EH (cell line): ENCODE measurements at places on chromosomes 12 and 14.
A peak's percentile ranks its signal among the peaks of the same experiment; 100 is the strongest.

- DNase-seq: no peak
These were observed 32.0 kb downstream of the NGB start for GRCh38 chr14:77238996-77239395.

DNA sequence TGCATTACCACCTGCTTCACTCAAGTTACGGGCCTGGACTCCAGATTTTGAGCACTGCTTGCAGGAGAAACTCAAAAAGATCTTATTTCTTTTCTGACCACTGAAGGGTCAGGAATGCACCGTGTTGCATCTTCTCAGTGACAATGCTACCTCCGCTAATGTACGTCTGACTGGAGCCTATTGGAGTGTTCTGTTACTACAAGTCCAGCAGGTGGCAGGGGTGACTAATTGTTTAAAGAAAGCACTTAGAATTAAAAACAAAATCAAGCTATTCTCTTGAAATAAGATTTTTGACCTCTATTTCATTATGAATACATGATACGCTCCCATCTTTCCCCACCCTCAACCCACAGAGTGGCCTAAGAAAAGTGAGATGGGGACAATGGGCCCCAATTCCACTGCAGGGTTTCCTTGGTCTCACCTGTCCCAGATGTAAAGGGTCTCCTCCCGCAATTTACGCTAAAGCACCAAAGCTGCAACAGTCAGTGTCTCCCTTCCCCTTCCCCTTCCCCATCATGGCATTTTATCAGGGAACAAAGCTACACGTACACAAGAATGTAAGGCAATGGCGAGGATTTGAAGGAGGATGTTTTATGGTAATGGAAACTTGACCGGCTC is 2.2 kb downstream of the TBPL2 start:
- DNase-seq: peak; percentile 62

DNA sequence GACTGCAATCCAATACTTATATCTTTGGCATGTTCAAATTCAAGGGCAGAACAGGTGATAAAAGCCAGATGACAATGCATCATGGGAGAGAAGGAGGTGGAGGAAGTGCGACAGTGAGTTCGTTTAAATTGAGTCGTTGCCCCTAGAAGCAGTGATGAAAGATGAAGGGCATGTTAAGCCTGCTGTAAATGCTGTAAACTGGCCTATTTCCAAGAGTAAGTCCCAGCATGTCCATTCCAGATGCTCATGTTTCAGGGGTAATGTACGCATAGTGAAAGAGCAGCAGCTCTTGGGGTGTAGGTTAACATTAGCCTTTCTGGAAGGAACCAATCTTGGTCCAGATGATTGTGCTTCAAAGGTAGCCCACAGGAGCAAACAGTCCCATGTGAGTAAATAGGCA is 97.1 kb downstream of the C2CD5 start:
- peak; percentile 14 for DNase-seq

GRCh38 chr14:32984241-32984930 is 45.7 kb downstream of the NPAS3 start:
- no peak for DNase-seq

DNA sequence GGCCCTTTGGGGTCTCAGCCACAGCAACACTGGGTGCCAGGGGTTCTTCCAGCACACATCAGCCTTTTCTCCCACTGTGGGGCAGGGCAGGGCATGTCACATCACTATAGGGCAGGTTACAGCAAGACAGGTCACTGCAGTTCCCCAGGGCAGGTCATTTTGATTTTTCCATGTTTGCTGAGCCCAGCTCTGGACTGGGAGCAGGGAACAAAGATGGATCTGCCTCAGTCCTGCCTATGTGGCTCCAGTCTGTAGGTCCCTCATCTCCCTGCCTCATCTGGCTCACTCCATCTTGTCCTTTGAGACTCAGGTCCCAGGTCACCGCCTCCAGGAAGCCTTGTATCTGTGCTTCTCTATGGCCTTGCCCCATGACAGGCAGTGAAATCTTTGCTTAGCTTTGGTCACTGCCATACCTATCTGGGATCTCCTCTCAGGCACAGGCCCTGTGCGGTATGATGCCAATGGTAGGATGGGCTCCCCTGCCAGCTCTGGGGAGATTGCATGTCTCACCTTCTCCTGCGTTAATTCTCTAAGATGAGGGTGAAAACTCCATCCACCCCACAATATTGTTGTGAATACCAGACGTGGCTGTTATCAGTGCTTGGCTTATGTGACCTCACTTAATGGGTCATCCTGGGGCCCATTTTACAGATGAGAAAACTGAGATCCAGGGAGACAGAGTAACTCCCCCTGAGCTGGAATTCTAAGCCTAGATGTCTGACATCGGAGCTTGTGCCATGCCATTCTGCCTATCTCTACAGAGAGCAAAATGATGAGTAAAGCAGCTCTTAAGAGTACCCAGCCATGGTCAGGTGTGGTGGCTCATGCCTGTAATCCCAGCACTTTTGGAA is 1.5 kb downstream of the SERPINA6 start:
- DNase-seq: no peak

DNA sequence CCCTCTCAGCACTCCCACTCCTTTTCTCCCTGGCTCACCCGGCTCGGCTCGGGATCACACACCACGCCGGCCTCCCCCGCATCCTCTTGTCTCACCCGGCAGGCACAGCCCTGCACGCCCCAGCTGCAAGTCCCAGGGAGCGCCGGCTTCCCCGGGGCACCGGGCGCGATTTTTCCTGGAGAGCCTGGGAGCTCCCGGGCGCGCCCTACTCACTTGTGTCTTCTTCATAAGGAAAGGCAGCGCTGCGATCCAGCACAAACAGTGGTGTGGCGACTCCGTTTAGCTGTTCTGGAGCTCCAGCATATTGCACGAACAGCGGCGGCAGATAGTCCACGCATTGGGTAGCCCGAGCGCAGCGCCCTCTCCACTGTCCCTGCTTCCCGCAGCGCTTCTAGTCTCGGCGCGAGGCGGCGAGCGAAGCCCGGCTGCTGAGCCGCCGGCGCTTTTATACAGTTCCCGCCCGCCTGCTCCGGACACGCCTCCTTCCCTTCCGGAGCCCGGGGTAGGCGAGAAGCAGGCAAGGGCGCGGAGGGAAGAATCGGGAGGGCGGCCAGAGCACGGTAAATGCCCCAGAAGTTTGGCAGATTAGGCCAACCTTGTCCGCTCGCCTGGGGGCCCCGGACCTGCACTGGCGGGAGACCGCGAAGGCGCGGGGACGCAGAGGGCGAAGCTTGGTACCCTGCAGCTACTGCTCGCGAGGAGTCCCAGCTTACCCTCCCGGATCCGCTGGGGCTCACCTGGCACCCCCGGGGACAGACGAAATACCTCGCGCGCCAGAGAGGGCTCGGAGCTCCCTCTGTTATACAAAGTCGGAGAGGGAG is at the start of gene KITLG:
KITLG (minus strand) TSS at position 421 of the 821 bp plus-strand sequence; CDS start at position 228, 193 bp downstream.
- peak; percentile 91 for DNase-seq

DNA sequence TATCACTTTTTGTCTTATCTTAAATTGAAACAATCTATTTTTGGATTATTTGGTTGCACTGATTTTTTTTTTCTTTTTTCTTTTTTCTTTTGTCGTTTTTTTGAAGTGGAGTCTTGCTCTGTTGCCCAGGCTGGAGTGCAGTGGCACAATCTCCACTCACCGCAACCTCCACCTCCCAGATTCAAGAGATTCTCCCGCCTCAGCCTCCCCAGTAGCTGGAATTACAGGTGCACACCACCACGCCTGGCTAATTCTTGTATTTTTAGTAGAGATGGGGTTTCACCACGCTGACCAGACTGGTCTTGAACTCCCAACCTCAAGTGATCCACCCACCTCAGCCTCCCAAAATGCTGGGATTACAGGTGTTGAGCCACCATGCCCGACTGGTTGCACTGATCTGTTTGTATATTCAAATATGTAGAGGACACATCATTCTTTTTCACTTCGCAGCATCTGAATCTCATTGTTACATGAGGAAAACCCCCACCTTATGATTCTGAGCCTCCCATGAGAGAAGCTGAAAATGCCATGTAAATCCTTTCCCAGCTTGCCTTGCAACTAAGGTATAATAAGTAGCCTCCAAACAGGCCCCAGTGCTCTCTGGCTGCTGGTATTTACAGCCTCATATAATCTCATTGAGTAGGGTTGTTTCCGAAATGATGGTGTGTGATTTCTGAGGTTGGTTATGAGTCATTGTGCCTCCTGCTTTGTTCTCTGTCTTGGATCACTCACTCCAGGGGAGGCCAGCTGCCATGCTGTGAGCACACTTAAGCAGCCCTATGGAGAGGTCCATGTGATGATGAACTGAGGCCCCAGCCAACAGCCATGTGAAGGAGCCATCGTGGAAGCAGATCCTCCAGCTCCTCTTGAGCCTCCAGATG is 5.2 kb upstream of the HSP90B1 start:
- DNase-seq: peak; percentile 81

DNA sequence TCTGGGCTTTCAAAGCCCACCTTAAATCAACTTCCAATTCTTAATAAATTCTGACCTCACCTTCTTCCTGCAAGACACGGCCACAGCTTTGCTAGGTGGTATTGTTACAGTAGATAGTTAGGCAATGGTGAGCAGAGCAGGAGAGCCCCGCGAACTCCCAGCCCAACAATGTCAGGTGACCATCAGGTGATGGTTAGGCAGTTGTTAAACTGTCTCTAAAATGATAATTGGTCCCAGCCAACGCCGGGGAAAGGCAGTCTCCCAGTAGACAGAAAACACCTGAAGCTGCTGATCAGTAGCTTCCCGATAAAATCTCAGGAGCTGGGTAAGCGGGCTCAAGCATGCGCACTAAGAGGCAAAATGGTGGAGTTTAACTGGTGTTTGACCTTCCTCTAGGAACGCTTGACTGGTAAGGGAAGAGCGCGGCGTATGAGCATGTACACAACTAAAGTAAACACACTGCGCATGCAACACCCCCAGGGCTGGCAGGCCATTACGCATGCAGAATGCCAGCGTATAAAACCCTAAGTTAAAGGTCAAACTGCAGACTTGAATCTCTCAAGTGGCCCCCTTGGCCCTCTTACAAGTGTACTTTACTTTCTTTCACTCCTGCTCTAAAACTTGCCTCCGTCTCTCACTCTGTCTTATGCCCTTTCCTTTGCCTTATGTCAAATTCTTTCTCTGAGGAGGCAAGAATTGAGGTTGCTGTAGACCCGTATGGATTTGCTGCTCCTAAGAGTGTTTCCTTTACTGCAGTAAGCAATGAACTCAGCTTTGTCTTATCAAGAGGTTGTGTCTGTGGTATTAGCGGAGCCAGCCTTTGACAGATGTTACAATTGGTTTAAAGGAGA is 113.5 kb downstream of the C12orf75 start:
- peak; percentile 44 for DNase-seq

DNA sequence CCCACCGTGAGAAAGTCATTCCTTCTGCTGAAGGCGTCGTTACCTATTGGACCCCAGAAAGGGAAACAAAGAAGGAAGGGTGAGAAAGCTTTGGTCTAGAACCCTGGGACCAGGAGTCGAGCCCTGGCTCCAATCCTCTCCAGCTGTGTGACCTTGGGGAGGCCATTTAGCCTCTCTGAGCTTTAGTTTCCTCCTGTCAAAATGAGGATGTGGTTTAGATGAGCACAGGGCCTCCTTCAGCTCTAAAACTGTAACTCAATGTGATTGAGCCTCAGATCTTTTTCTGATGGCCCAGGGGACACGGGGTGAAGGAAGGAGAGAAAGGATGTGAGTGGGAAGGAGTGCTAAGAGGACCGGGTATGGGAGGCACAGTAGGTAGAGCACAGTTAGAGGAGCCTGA is 7.7 kb downstream of the JDP2 start:
- DNase-seq: no peak

DNA sequence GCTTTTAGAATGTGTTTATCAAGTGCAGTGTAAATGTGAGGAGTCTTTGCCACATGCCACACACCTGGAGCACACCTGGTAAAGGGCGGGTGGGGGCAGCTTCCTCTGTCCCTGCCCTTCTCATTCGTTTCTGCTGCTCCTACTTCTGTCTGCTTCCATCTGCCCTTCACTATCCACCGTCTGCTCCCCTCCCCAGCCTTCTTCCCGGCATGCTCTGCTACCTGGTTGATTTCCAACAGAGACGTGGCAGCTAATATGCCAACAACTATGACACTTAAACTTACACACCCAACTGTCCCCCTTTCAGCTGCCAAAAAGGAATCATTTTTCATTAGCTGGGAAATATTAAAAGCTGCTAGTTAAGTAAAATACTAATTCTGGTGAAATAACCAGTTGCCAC is 9.1 kb upstream of the CARMIL3 start:
- no peak for DNase-seq

GRCh38 chr12:3020399-3020798 is 56.8 kb upstream of the TSPAN9 start:
- no peak for DNase-seq

DNA sequence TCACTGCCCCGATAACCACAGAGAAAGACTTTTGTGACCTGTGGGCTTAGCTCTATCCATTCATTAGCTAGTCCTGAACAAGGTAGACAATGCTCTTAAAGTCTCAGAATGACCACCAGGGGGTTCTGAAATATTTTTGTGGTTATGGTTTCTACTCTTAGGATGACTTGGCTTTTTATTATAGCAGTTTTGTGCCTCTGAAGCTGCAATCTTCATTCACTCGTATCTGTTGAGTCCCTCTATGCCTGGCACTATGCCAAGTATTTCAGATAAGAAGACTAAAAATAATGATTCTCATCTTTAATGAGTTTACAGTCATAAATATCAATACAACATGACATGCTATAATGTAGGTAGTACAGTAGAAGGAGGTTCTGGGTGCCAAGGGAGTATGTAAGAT is 130.8 kb upstream of the TRHDE start:
- DNase-seq: peak; percentile 48

- DNase-seq: peak; percentile 99
These were observed 27.0 kb downstream of the RIN3 start for GRCh38 chr14:92540472-92541048.

DNA sequence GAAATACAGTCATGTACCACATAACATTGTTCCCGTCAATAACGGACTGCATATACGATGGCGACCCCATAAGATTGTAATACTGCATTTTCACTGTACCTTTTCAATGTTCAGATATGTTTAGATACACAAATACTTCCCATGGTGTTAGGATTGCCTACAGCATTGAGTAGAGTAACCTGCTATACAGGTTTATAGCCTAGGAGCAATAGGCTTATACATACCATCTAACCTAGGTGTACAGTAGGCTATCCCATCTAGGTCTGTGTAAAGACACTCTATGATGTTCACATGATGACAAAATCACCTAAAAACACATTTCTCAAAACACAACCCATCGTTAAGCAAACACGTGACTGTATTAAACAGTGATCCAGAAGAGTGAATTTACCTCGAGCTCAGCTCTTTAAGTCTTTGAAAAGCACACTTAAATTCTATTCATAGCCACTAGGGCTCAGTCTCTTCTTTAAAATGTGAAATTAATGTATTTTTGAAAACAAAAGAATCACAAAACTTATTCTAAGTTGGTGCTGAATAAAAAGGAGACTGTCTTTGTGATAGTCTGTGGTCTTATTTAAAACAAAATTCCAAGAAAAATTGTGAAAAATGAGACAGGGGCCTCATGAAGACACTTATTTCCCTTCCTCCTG is 239.1 kb upstream of the ARID2 start:
- DNase-seq: no peak

DNA sequence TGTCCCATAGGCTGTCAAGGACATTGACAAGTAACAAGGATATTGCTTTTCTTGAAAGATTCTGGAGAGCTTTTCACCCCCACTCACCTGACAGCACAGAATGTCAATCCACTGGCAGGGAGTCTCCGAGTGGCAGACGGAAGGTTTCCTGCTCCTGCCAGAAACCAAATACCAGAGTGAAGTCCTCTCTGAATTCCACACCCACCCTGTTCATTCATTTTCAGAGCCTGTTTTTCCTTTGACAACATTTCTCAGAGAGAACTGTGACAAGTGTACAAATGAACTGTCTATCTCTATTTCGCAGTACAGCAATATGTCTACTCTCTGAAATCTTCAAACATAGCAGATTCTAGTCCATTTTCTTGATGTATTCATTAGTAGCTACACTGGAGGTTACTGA is 26.2 kb upstream of the BICD1 start:
- no peak for DNase-seq
